ENCODE measurements at places on chromosomes 16 and 17.

DNA sequence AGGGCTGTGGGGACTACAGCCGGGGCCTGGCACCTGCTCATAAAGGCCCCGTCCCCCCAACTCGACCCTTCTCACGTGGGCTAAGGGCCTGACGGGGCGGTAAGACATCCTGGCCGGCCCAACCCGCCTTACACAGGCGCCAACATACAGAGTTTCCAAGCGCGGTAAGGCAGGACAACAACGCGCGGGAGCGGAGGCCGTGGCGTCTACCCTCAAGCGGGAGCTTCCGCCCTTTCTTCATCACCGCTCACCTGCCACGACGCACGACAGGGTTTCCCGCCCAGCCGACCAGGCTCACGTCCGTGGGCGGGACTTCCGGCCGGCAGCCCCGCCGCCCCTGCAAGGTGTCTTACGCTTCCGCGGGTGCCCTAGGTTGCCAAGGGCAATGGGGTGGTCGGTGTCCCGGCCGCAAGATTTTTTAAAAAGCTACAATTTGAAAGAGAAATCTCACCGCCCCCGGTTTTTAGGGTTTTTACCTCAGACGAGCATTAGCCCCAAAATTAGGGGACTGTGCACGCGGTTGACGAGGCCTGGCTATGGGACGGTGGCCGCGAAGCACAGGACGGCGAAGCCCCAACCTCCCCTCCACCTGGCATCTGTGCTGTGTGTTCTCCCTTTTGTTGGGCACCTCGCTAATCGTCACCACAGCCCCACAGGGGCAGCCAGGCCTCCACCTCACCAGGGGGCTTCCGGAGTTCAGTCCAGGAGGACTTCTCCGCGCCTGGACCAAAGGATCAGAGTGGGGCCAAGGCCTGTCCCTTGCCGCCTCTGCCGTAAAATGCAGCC is at the start of gene TERB1:
TERB1 (minus strand) TSS at position 265 of the 786 bp plus-strand sequence. CDS start 4,786 bp downstream, outside the sequence.
- DNase-seq = no peak

- no peak for DNase-seq
Measured at GRCh38 chr17:54948380-54948779, 20.1 kb downstream of the COX11 start.

- DNase-seq = no peak
Measured at GRCh38 chr17:18248300-18248731, 10.2 kb downstream of the FLII start.

GRCh38 chr16:85863384-85863774 is 35.6 kb upstream of the IRF8 start:
- no peak for DNase-seq

DNA sequence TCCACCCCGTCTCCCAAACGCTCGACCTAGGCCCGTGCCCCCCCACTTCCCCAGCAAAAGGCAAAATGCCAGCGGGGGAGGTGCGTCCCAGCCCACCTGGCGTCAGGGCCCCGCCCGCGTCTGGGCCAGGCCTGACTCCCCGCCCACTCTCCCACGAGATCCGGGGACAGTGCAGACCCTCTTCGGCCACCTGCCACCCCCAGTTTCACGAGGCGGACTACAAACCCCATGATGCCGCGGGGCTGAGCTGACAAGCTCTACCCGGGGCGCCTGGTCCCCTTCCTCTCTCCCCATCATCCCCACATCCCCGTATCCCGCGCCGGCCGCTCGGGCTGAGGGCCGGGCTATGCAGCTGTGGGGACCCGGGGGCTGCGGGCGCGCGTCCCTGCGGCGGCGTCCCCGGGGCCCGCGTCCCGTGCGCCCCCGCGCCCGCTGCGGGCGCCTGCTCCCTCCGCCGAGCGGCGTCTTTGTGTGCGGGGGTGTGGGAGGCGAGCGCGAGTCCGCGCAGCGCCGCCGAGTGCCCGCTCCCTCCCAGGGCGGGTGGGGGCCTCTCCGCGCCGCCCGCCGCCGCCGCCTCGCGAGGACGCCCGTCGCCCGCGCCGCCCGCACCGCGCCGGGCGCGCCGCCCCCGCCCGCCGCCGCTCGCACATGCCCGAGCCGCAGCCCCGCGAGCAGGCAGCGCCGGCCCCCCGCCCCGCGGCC is at the start of gene ANKRD13B:
ANKRD13B (plus strand) TSS at position 283 of the 702 bp plus-strand sequence. CDS start 490 bp downstream, outside the sequence.
- no peak for DNase-seq

Measured in substantia nigra (tissue), 51 donors.